ENCODE measurements at places on chromosomes 12 and 14.

GRCh38 chr14:37436519-37436918 is 158.5 kb downstream of the FOXA1 start:
- no peak for DNase-seq

GRCh38 chr12:52914576-52915121 is 9.8 kb upstream of the KRT8 start:
- DNase-seq = no peak

- DNase-seq = no peak
Observed at GRCh38 chr14:28754209-28754985, 12.2 kb upstream of the FOXG1 start.

DNA sequence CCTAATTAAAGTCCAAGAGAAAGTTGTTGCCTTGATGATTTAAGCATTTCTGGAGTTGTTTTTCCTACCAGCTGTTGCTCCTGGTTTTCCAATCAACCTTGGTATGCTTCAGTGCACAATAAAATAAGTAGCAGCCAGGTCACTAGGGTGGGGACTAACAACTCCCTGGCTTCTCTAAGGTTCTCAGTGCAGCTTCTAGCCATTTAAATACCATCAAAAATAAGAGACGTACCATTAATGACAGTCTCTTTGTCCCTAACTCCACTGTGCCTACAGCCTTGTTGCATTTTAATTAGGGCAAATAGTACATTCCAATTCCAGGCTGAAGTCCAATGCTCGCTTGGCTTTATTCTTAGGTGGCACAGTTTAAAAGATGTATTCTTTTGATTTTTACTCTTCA is 11.8 kb downstream of the STON2 start:
- no peak for DNase-seq

DNA sequence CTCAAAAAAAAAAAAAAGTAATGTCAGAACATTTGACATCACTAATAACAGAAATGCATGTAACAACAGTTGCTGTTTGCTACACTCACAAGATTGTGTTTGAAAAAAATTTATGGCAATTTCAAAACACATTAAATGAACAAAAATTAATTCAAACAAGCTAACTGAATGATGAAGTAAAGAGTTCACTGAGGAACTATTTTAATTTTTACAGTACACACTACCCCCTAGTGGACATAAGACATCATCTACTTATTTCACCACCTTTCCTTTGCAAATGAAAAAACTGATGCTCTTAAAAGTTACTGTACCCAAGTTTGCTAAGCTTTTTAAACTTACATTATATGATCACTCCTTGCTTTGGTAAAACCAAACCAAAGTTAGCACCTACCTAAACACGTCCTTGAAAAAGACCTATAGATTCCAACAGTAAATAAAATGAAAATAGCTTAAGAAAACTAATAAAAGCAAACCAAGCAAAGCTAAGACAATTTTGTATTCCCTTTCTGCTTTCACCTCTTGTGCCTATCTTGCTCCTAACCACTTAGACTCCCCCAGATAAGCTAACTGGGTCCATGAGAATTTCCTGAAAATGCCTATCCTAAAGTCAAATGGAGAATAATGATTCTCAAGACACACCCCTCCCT is 22.2 kb downstream of the UBE2N start:
- DNase-seq = no peak

GRCh38 chr12:50740307-50740706 is 23.6 kb upstream of the ATF1 start:
- no peak for DNase-seq

GRCh38 chr12:21353487-21353886 is 18.8 kb upstream of the SLCO1A2 start:
- DNase-seq = no peak

GRCh38 chr14:75615200-75615599 is 36.8 kb downstream of the FLVCR2 start:
- DNase-seq = no peak

GRCh38 chr12:107364875-107365518 is 271.6 kb upstream of the CRY1 start:
- no peak for DNase-seq

DNA sequence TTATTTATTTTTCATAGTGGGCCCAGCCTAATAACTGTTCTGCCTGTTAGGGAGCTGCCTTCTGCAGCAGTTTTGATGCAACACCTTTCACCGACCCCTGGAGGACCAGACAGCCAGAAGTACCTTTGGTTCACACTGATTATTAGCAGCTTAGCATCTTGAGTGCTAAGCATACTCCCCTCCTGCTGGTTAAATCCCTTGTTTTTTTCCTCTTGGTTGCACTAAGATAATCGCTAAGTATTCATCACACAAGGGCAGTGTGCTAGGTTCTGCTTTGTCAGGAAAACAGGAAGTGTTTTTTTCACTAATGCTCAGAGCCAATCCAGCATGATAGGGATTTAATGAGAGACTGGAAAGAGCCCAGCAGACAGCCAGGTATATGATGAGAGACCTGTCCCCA is 437.0 kb downstream of the FUT8 start:
- no peak for DNase-seq

- no peak for DNase-seq
Observed at GRCh38 chr14:100330388-100330931, 7.3 kb downstream of the SLC25A47 start.

GRCh38 chr12:130683080-130683479 is 33.0 kb downstream of the RIMBP2 start:
- DNase-seq = no peak

GRCh38 chr14:74348241-74348734 is at the start of gene VRTN:
TSS of gene VRTN (plus strand) at chr14:74348471. CDS start at chr14:74356784, 8,313 bp downstream.
- no peak for DNase-seq

DNA sequence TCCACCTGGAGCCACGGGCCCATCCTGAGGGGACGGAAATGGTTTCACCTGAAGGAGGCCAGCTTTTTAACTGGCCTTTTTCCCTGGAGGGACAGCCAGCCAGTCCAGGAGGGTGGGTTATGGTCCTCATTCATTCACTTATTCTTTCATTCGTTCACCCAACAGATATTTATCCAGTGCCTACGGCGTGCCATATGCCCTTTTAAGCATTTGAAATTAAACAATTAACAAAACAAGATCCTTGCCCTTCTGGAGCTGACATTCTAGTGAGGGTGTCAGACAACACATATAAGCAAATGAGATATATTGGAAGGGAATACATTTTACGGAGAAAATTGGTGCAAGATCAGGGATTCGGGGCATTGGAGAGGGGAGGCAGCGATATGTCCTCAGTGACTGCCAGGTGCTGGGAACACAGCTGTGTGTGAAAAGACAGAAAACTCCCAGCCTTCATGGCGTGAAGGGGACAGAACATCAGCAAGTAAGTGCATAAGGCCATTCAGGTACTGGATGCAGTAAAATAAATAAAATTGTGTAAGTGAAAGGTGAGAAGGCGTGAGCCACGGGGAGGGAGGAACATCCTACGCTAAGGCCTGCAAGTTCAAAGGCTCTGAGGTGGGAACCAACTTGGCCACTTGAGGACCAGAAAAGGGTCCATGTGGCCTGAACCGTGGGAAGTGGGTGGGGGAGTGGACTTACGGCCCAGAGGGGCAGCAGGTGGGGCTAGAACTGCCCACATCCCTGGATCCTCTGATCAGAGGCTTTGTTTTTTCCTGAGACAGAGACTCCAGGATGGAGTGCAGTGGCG is 684 bp upstream of the ABCB9 start:
- DNase-seq = no peak

DNA sequence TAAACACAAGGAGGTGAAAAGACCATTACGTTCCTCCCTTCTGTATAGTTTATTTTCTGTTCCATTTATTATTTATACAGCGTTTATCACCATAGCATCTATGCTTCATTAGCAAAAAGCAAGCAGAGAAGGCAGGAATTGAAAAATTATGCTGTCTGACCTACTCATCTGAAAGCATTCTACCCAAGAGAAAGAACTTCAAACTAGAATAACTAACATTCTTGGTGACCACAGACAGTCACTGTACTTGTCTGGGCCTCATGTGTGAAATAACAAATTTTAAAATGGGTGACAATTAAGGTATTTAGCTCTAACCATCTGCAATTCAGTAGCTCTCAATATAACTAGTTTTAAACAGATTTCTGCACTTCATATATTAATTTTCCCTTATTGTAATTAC is 29.3 kb upstream of the PDE3A start:
- DNase-seq = no peak

DNA sequence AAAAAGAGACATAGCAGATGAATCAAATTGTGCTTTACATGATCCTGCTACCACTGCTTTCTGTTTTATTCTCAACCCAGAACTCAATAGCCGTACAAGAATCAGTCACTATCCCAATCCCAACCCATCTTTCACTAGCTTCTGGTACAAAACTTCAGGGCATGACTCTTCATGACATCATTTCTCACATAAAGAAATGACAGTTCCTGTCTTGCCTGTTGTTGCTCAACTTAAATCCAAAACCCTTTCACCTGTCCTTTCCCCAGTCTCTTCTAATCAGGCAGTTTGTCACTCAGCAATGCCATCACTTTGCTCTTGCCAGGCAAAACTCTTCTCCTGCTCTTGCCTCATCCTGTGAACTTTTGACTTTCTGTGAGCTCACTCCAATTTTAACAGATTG is 962.8 kb downstream of the GALC start:
- no peak for DNase-seq

DNA sequence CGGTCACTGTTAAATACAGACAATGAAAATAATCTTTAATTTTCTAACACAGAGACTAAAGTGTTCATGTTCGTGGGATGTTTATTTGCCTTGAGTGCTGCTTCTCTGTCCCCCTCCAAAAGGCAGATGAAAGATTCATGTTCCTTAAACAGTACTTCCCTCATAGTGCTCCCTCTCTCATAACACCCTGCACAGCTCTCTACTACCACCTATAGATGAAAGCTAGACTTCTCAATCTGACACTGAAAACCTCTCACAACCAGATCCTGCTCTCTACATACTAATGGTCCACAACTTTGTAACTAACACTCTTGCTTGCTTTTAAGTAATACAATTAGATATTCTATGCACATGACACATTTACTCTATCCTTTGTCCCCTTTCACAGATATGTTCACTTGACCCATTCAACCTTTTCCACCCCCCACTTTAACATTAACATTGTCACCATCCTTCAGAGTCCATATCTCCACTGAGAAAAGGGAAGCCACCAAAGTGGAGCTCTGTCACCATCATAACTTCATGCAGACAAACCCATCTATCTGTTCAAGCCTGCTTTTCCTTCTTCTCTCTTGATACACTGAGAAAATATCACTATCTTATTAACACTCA is 266.4 kb upstream of the USP15 start:
- DNase-seq = no peak

- no peak for DNase-seq
Observed at GRCh38 chr14:59687663-59688062, 111.1 kb upstream of the CCDC175 start.

DNA sequence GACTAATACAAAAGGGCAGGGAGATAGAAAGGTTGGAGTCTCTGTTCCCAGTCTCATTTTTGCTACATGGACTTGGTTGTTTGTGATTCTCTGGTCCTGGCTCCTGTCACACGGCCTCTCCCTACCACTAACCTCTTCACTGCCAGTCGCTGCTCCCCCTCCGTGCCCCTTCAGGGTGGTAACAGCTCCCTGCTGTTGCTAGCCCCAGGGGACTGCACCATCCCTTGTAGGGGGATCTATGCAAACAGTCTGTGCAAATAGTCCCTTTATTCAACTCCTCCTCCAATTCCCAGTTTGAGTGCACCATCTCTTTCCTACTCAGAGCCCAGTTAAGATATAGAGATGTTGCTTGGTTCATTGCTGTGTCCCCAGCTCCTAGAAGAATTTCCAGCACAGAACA is 51.1 kb downstream of the CCDC60 start:
- DNase-seq = no peak

GRCh38 chr12:121776190-121777098 is 17.0 kb downstream of the RHOF start:
- DNase-seq = peak; percentile 87

GRCh38 chr12:57535764-57536596 is 11.0 kb downstream of the DCTN2 start:
- no peak for DNase-seq

DNA sequence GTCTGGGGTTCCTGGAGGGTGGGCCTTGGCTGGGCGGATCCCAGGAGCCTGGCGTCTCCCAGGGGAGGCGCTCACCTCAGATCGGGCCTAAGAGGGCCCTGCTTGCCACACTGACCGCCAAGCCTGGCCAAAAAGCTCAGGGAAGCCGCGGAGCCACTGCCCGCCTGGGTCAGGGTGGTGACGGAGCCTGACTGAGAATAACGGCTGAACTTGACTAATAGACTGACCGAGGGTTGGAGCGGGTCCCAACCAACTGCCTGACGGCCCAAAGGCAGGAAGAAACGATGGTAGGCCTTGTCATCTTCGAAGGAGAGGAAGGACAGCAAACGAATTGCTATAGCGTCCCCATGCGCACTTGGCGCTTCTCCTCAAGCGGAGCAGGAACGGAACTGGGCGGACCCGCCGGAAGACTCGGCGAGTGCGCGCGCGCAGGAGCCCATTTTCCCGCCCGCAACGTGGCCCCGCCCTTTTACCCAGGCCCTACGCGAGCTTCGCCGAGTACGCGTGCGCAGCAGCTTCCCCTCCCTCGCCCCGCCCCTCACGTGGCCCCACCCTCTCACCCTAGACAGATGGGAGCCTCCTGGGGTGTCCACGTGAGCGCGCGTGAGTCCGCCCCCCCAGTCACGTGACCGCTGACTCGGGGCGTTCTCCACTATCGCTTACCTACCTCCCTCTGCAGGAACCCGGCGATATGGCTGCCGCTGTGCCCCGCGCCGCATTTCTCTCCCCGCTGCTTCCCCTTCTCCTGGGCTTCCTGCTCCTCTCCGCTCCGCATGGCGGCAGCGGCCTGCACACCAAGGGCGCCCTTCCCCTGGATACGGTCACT is at the start of the genes ERP29 and TMEM116:
ERP29 (plus strand) TSS at position 652 of the 826 bp plus-strand sequence; CDS start at position 692, 40 bp downstream.
TMEM116 (minus strand) TSS at position 391 of the 826 bp plus-strand sequence. CDS start 7,895 bp downstream, outside the sequence.
- DNase-seq = peak; percentile 98

DNA sequence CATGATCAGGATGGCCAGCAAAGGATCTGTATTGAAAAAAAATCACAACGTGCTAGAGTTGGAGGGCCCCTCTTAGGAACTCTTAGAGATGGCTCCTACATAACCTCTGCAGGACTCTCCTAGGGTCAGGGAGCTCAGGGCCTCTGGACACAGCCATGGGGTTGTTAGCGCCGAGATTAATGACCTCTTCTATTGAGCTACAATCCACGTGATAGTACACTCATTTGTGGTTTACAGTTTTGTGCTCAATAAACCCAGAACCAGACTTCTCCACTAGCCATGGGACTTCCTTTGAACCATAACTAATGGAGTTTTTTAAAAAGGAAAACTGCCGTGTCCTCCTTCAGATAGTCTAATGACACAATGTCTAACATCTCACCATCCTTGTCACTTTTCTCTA is 29.6 kb upstream of the HDAC7 start:
- no peak for DNase-seq

- DNase-seq = no peak
Observed at GRCh38 chr14:26598081-26598671, 343 bp upstream of the NOVA1 start.

DNA sequence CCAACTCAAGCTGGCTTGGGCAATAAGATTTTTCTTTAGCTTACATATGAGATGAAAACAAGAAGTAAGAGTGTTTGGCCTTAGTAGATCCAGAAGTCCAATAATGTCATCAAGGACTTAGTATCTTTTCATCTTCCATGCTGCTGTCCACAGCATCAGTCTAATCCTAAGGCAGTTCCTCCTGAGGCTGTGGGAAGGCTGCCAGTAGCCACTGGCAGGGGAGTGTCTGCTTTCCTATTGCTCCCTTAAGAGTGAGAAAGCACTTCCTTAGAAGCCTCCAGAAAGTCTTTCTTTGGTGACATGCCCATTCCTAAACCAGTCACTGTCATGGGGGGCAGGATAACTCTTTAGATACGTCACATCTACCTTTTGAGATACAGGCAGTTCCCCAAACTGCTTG is 317.7 kb downstream of the BMP4 start:
- DNase-seq = no peak

- no peak for DNase-seq
Observed at GRCh38 chr14:72961579-72962335, 35.5 kb downstream of the DCAF4 start.

Data from natural killer cell treated with Interleukin-12 subunit alpha and Interleukin-12 subunit beta and Interleukin-15 and Interleukin-18, amount 100 ng/mL, for 72 hours (primary cell).